ENCODE measurements at places on chromosomes 2 and 18. TPM values are rescaled to one million over a fixed set of nuclear protein-coding genes. Genes with fewer than 3 reads are reported as not detected.

ANKRD29 gene
- total RNA-seq, result 0.28 TPM

MRPL53 gene
- 44.3 TPM for total RNA-seq

LTBP1 gene
- 0.06 TPM for total RNA-seq

SGO2 gene
- 0.74 TPM for total RNA-seq

HOXD3 gene
- not detected for total RNA-seq

IL37 gene
- total RNA-seq, result not detected

OR6B2 gene
- total RNA-seq, result not detected

ABCG8 gene
- total RNA-seq, result not detected

DNA sequence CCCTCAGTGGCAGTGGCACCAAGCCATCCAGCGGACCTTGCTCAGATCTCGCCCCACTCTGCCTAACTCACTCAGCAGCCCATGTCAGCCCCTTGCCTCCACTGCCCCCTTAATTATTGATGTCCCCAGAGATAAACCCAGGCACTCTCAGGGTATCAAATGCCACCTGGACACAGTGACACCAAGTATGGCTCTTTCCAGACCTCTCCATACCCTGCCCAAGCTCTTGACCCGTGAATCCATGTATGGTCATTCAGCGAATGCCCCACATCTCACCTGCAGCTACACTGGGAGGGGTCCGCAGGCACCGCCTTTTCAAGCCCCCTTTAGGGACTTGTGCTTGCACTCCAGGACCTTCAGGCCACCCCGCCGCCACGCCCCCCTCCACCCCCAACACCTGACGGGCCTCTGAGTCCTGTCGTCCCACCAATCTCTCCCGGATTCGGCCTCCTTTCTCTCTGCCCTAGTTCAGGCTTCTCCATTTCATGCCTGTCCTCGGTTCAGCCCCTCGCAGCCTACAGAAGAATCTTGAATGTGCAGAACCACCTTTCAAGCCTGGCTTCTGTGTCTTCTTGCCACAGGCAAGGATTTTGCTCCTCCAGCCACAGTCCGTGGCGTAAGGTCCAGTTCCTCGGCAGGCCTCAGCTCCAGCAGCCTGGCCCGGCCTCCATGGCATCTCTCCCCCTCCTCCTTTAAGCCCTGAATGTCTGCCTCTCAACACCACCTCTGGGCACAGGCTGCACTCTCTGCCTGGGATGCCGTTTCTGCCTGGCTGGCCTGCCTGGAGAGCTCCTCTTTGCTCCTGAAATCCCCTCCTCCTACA is 54.1 kb upstream of the ODC1 start:
- no peak for DNase-seq

DNA sequence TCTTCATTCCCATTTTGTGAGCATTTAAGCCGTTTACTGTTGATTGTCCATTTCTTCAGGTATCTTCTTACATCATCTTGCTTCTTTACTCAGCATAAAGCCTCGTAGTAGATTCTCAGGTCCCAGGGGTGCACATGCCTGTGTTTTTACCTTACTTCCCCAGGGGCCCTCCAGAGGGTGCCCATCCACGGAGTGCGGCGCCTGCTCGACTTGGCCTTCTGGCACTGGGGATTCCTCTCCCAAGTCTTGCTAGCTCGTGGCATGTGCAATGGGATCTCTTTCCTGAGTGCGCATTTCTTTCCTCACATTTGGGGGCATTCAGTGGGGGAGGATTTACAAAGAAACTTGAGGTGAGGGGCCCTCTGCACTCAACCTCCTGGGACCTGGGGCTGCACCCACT is 148.1 kb downstream of the AGAP1 start:
- no peak for DNase-seq

DNA sequence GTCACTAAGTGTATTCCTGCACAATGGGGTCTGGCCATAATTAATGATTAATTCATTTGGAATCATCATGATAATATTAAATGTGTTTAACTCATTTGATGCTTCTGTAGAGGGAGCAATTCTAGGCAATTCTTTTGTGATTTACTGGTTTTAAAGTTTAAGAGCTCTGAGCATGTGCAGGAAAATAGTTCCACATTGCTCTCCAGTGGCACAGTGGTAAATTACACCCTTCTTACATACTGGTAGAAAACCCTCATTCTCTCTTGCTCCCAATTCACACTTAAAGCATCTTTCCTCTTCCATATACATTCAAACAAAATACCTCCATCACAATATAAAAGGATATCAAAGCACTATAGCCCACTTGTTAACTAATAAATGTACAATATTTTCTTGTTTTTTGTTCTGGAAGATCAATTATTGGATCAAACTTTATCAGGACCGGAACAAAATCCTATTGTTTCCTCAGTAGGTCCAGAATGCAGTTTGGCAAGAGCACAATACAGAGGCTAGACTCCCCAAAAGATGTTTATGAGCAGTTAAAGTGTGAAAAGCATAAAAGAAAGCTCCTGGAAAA is 844.3 kb downstream of the MBD2 start:
- DNase-seq, result no peak

DNA sequence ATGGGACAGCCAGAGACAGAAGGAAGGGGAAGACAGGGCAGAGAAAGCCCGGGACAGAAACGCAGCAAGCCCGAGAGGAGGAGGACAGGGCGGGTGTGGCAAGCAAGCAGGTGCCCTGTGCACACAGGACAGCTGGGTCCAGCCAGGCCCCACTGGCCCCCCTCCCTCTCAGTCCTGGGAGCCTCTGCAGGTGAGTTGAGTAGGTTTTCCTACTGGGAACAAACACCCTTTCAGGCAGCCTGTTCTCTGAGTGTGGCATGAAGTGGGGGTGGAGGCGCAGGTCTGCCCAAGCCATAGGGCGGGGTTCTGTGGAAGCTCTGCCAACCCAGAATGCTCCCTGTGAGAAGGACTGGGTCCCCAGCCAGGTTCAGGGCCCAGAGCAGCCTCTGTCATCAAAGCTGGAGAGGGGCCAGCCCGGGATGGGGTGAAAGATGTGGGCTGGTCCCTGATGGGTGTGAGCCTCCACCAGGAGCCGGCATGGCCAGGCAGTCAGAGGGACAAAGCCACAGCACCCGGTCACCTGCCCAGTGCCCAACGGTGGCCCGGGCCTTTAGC is 129.4 kb downstream of the TFCP2L1 start:
- no peak for DNase-seq

DNA sequence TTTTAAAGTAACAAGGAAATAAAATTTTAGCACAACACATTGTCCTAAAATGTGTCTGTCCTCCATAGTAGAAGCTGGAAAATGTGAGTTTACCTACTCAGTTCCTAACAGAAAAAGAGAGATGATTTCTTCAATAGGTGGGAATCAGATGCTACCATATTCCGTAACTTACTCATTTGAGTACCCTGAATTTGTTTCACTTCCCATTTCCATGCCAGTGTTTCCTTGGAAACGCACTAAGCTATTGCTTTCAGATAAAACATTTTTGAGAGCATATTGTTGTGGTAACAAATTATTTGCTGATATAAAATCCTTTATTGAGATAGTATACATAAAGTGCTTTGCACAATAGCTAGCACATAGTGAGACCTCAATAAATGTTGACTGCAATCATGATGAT is 137.5 kb upstream of the BARD1 start:
- DNase-seq, result no peak

GRCh38 chr2:188765522-188766470 is 208.4 kb upstream of the COL3A1 start:
- DNase-seq, result no peak

- no peak for DNase-seq
Measured at GRCh38 chr2:83756219-83756618, 702.9 kb downstream of the SUCLG1 start.

GRCh38 chr18:34023471-34023870 is 201.2 kb downstream of the NOL4 start:
- DNase-seq, result no peak

DNA sequence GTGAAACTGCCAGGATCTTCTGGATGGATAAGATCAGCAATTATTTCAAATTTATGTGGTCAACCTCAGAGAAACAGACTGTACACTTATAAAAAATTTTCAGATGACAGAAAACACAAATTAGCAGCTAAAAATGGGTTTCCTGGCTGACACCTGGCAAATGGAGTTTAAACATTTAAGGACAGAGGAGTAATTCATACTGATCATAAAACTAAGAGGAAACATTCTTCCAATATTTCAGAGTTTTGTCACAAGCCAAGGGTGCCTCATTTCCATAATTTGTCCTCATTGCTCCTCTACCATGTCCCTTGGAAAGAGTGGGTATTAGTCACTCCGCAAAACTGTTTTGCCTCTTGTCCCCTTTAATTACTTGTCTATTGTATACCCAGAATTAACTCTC is 70.2 kb downstream of the TMEFF2 start:
- DNase-seq, result no peak

DNA sequence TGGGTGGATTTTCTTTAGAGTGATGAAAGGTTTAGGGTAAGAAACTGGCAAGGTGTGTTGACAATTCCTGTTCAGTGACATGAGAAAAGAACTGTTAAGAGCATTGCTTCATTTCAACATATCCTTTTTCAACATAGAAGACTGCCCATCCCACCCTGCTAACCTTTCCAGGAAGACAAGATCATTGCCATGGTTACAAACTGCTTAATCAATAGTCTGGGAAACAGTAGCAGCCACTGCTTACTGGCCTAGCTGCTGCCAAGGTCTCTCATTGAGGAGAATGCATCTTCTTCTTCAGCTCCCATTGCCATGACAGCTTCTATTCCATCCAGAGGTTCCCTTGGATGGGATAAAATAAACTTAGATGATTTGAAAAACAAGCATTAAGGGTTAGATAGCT is 212.1 kb downstream of the LRRTM1 start:
- no peak for DNase-seq

- DNase-seq, result no peak
Measured at GRCh38 chr18:42192251-42193248, 237.5 kb downstream of the PIK3C3 start.

GRCh38 chr2:202780514-202781021 is 91.0 kb downstream of the ICA1L start:
- no peak for DNase-seq

DNA sequence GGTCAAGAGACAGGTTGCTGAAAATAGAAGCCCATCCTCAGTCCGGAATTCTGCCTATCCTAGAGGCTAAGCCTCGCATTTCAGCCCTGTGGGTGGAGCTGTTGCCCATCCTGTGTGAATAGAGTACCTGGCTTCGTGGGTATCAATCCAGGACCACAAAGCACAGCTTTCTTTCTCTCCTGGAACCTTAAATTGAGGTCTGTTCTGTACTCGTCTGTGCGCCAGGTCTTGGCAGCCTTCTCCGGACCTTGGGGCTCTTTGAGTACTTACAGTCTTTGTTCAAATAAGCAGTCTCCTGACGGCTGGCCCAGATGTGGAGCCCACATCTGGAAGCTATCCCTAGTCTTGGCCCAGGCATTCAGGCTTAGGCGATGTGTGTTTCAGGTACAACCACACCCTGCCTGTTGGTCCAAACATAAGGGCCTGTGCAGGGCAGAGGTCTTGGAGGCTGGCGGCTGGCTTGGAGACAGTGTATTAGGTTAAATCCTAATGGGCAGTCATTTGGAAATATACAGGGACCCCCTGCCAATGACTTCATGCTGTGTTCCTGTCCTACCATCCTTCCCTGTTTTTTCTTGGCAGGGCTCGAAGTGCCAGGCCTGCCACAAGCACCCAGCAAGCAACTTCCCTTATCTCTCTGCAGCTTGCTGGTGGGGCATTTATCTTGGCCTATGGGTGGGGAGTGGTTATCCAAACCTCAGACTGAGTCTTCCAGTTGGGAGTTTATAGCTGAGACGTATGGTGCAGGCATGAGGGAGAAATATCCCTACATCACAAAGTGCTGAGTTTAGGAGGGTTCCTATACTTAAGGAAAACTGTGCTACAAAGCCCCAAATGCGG is 294.1 kb downstream of the BCL2 start:
- no peak for DNase-seq

GRCh38 chr2:133711201-133711600 is 142.9 kb upstream of the NCKAP5 start:
- DNase-seq, result no peak

DNA sequence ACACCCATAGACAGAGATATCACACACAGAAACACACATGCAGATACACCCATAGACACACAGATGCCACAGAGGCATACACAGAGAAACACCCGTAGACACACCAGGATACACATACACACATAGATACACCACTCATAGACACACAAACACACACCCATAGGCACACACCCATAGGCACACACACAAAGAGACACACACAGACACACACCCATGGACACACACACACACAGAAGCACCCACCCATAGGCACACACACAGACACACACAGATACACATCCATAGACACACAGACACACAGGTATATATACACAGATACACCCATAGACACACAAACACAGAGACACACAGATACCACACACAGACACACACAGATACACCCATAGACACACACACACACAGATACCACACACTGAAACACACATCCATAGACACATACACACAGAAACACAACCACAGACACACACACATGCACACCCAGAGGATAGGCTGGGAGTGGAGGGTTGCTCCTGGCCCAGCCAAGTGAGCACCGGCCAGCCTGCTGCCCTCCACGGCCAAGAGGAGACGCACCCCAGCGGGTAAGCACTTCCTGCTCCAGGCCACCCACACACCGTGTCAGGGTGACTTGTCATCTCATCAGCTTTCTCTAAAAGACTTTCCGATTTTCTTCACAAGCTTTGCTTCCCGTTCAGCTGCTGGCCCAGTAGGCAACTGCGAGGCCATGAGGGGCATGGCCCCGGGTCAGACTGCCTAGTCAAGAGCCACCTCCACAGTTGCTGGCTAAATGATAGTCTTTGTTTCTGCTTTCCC is 14.1 kb upstream of the CNNM3 start:
- no peak for DNase-seq

GRCh38 chr2:241177526-241178334 is 10.7 kb upstream of the ANO7 start:
- no peak for DNase-seq
